NCI-H2171 treated with DMSO at 0.1 percent for 48 hours (cell line): ENCODE measurements at places on chromosomes 1 and 21.

DNA sequence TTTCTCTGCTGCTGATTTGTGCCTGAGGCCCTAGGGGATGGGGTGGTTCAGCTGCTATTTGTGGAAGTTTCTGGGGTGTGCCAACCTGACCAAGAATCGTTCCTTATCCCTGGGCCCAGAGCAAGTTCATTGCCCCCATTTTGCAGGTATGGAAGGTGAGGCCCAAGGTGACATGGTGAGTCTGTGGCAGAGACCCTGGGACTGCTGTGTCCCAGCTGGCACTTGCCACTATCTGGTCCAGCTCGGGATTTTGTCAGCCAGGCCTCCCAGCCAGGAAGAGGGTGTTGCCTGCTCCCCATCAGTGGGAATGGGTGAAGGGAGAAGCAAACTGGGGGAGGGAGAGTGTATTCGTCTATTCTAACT lies 18.9 kb upstream of the LRP8 start:
- DNase-seq: no peak

DNA sequence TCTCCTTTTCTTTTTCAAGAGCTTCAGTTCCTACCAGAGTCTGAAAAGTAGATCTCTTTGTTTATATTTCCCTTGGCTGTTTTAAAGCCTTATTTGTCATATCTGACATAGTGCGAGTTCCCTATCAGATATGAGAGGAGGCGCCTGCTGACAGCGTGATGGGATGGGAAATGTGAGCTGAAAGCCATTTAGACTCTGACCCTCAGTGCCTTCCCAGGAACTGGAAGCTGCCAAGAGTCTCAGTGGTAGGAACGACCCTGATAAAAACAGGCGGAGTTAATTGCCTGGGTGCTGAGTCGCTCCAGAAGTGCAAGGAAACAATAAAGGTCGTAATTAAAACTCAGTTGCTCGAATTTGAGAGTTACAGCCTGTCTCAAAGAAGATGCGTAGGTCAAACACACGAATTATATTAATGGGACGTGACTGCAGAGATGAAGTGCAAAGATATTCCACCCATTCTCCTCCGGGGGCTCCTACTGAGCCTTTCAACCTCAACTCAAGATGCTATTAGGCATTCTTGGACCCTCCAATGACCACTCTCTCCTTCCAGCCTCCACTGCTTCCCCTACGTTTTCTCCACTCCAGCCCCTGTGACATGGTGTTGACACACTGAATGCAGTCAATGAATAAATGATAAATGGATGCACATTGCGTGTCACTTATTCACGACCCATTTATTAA lies 84.6 kb downstream of the KAZN start:
- no peak for DNase-seq

- DNase-seq: no peak
These were observed 166.4 kb downstream of the PBX1 start for GRCh38 chr1:164725401-164725800.

- no peak for DNase-seq
These were observed 44.6 kb downstream of the WNT9A start for GRCh38 chr1:227903061-227903521.

GRCh38 chr1:152148981-152149380 lies 10.0 kb downstream of the RPTN start:
- DNase-seq: no peak

GRCh38 chr1:223338811-223339746 lies 24.9 kb downstream of the SUSD4 start:
- peak; percentile 47 for DNase-seq

DNA sequence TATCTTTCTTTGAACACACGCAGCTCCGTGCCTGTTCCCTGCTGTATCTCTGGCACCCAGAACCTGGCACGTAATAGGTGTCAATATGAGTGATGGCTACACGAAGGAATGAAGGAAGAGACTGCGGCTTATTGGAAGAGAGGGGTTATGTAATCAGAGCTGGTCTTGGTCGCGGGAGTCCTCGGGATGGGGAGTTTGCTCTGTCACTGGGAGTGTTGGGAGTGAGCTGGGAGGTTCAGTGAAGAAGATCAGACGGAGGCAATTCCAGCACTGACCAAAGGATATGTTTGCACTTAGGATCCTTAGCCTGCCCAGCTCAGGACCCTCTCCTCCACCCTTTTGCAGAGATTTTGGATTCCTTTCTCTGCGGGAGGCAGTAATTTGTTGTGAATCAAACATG lies 709.1 kb downstream of the PTPRU start:
- DNase-seq: no peak

- no peak for DNase-seq
These were observed 4.2 kb upstream of the SMYD2 start for GRCh38 chr1:214276786-214277185.

DNA sequence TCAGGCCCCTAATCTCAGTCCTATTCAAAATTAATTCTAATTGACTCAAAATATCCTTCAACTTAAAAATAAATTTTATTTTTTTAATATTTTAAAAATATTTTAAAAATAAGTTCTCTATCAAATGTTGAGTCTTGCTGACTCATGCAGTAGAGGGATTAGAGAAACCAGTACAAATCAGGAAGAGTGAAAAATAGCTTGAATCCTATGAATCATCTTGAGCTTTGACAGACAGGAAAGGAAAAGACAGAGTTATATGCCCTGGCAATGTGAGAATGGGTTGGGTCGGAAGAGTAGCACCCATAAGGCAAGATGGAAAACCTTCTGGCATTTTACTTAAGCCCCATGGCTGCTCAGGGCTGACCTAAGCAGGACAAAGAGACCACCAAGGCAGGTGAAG lies 346.6 kb upstream of the RUNX1 start:
- DNase-seq: no peak

DNA sequence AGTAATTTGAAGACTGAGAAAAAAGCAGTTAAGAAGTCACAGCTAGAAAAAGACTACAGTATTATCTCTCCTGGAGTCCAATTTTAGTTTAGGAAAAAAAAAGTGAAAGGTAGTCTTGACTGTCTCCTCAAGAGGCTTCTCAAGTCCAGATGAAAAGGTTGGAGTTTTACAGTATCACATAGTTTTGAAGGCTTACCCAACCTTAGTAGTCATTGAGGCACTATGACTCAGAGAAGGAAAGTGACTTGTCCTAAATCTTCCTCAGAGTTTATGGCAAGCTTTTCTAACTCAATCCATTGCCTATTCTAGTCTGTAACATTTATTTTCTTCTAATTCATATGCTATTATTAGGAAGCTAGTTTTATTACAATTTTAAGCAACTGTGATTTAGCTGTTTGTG lies 174.9 kb downstream of the DPYD start:
- no peak for DNase-seq

- no peak for DNase-seq
These were observed 7.7 kb upstream of the TCP10L start for GRCh38 chr21:32592929-32593502.

DNA sequence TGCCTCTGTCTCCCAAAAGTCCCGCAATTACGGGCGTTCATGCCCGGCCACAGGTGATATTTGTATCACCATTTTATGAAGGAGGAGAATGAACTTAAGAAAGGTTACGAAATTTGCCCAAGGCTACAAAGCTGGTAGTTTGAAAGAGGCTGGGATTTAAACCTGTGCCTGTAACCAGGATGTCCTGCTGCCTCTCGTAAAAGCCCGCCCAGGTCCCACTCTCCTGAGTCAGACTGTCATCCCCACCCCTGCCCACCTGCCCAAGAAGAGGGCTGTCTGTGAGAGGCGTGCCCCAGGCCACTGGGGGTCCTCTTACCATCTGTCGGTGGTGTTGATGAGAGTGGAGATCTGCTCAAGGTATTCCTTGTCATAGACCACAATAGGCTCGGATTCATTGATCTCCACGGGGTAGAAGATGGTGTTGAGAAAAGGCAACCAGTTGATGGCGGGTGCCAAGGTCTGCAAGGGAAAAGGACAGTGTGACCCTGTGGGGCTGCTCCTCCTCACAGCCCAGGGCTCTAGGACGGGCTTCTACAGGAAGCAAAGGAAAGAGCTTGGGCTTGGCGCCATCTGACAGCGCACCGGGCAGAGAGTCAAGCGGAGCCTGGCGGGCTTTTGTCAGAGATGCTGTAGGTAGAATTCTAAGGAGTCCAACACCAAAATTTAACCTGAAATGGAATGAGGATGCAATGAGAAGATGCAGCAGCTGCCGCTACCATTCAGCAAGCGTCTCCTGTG lies 43.2 kb downstream of the ECE1 start:
- DNase-seq: no peak

- DNase-seq: no peak
These were observed 546 bp downstream of the ELOVL1 start for GRCh38 chr1:43367026-43367903.

- DNase-seq: no peak
These were observed at the start of gene FCRL1 for GRCh38 chr1:157819896-157820295. Gene FCRL1 (minus strand): TSS chr1:157820120. CDS start chr1:157820037, 83 bp downstream.

GRCh38 chr21:45637883-45638282 lies 5.6 kb upstream of the PCBP3 start:
- DNase-seq: no peak

- peak; percentile 91 for DNase-seq
These were observed 49.4 kb downstream of the NFIA start for GRCh38 chr1:61131716-61132115.

DNA sequence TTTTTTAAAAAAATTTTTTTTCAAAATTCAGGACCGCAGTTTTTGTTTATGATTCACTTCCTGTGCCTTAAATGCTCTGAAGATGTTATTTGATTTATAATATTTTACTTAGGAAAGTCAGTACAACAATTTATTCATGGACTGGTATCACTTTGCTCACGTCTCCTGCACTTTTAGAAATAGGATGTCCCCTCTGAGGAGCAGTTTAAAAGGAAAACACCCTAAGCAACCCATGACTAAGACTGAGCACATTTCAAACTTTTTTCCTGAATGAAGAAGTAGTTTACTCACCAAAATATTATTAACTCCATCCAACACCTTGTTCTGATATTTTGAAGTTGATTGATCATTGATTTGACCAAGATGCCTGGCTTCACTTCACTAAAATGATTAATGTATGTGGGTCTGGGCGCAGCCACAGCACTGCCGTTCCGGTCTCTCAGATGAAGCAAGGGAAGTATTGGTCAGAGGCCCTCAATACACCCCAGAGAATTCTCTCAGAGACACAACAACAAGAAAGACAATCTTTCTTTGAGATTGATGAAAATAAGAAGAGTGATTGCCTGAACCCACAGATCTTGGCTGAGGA lies 223.9 kb downstream of the TGFB2 start:
- no peak for DNase-seq

DNA sequence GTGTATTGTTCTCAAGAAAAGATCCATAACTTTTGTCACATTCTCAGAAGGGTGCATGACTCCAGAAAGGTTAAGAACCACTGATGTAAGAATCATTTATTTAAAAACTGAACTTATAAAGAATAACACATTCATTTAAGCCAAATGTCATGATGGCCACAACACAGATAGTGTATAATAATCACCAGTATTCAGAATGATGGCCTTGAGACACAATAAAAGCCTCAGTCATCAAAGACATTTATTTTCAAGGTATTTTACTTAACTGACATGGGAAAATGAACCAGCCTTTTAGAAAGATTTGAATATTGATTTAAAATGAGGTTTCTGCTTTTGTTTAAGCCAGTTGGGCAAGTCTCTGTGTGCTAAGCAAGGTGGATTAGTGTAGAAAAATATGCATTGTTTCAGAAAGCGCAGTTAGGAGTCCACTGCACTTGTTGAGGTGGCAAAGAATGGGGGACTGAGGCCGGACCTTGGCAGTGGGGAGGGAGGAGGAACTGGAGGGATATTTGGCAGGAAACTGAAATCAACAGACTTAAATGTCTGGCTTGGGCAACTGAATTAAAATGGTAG lies 371.9 kb upstream of the ESRRG start:
- DNase-seq: no peak

DNA sequence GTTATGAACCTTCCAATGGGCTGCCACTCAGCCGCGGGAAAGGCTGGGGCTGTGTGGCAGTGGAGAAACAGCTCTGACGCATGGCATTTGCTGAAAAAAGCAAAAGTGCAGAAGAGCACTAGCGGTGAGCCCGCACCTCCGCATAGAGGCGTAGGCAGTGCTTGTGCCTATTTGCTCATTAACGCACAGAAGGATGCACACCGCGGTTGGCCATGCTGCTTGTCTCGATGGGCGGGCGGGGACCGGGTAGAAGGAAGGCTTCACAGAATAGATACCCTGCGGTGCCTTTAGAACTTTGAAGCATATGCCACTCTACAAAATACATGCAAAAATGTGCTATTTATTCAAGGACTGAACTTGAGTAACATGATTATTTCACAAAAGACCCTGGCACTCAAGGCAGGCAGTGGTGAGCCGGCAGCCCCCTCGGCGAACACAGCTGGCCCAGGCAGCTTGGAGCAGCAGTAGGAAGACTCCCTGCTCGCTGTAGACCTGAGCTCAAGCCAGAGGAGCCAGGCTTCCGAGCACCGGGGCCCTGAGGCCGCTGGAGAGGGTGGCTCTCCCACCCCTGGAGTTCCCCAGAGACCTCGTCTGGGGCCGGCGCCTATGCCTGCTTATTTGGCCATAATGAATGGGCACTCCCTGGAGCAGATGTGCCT lies 71.5 kb downstream of the SIK1 start:
- peak; percentile 69 for DNase-seq

DNA sequence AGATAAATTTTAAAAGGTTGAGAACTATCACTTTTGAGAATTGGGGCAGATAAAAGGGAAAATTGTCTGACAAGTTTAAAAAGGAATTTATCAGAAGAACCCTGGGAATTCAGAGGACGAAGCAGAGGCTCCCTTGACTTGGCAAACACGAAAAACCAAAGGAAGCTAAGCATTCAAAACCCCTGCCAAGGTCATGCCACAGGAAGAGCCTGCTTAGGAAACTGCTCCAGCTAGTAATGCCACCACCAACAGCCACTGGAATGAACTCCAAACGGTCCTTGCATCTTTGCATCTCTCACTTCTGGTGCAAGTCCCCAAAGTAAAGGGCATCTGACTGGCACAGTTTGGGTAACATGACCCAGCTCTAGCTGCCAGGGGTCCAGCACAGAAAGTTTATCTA lies 7.2 kb downstream of the GPBP1L1 start:
- DNase-seq: no peak

DNA sequence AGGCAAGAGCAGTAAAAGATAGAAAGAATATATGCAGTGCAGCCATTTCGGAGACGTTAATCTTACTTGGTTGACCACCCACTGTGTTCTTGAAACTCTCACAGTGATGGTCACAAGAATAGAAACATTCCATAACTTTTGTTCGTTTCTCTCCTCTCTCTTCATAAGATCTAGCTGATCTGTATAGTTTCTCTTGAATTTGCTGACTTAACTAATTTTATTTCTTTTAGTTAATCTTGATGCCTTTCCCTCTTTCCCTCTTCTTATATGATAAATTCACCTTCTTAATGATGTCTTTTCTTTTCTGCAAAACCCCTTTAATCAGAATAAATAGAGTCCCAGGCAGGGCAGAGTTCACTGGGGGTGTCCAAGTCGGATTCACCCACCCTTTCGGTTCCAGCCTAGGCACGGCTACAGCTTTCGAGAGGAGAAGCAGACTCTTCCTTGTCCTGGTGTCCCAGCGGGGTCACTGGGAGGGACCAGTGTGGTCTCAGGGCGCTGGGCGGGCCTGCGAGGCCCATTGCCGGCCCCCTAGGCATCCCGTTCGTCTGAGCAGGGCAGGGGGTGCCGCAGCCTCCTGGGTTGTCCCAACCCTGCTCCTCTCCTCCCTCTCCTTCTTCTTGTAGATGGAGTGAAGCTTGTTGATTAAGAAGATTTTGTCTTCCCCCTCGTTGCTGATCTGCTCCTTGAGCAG lies 39.8 kb downstream of the ZNF691 start:
- no peak for DNase-seq
